ENCODE measurements at places on chromosomes 4 and X.
A peak's percentile ranks its signal among the peaks of the same experiment; 100 is the strongest.

DNA sequence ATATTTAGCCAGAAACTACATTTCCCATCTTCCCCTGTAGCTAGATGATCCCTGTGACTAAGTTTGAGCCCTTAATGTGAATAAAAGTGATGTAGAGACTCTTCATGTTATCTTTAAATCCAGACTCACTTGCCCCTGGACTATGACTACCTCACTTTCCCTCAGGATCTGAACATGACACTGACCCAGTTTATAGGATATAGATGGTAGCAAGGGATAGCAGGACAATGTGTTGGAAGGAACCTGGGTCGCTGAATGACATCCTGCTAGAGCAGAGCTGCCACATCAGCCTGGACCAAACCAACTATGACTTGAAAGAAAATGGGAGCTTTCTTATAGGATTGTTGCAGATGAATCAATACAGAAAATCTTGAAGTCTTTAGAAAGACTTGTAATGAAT is 138.2 kb downstream of the PACRGL start:
- no peak for DNase-seq

- no peak for DNase-seq
Measured at GRCh38 chr4:118158763-118159375, 124.6 kb downstream of the NDST3 start.

- DNase-seq, result no peak
Measured at GRCh38 chr4:36078319-36078718, 166.0 kb downstream of the ARAP2 start.

DNA sequence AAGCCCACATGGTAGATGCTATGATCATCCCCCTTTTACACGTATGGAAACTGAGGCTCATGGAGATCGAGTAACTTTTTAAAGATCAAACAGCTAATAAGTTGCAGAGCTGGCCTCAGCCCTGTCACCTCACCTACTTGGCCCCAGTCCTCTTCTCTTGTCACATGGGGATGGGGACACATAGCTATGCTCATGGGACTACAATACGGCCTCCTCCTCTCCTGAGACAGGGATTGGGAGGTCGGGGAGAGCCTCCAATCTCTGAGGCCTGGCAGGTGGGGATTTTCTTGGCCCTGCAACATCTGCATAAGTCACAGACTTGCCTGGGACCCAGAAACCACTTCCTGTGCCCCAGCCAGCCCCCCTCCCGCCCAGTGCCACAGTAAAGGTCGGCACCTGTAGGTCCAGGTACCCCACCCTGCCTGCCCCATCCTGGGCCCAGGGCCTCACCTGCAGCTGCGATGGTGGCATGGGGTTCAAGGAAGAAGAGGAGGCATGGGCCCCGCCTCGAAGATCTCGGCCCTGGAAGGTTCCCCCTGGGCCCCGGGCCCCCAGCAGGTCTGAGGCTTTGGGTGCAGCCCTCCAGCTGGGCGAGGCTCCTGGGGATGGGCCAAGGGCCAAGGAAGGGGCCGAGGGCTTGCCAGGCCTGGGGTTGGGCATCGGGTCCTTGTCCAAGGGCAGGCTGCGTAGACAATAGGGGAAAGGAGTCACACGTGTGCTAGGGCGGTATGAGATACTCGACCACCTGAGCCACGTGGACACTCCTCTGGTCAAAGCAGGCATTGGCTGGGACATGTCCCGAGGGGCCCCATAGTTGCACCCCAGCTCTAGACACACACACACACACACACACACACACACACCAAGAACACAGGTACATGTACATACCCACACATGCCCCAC is 6.4 kb downstream of the FOXP3 start:
- DNase-seq, result no peak

- DNase-seq, result no peak
Measured at GRCh38 chrX:31811106-31811505, 739.3 kb upstream of the FTHL17 start.

- no peak for DNase-seq
Measured at GRCh38 chrX:1511150-1511549, 25.8 kb downstream of the P2RY8 start.

DNA sequence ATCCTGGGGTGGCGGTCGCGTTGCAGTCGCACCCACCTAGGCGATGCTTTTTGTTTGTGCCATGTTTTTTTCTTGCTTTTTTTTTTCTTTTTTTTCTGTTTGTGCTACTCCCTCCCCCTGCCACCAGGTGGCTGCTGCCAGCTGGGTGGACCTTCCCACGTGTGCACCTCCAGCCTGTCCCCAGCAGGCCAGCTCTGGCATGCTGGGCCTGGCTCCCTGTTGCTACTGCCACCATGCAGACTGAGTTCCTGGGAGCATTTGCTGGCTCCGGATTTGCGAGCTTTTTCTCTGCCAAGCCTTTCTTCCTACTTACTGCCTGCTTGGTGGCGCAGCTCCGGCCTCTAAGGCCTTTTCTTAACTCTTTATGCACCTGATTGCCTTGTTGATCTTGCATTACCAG is 161.2 kb upstream of the WDFY3 start:
- peak; percentile 3 for DNase-seq

- DNase-seq, result no peak
Measured at GRCh38 chr4:8817096-8817812, 54.4 kb downstream of the HMX1 start.
